ENCODE measurements at places on chromosomes 2 and 18. TPM values are rescaled to one million over a fixed set of nuclear protein-coding genes. Genes with fewer than 3 reads are reported as not detected.

GRCh38 chr2:66481100-66481549 lies 46.2 kb downstream of the MEIS1 start:
- no peaks in the 10 kb centered on the region for H3K27me3 ChIP-seq
- no peak overlapping the region for H3K27ac ChIP-seq
- no peak for DNase-seq
- H3K4me1 ChIP-seq = no peaks in the 10 kb centered on the region
- no peaks in the 10 kb centered on the region for H3K36me3 ChIP-seq
- H3K4me3 ChIP-seq = no peak overlapping the region

DNA sequence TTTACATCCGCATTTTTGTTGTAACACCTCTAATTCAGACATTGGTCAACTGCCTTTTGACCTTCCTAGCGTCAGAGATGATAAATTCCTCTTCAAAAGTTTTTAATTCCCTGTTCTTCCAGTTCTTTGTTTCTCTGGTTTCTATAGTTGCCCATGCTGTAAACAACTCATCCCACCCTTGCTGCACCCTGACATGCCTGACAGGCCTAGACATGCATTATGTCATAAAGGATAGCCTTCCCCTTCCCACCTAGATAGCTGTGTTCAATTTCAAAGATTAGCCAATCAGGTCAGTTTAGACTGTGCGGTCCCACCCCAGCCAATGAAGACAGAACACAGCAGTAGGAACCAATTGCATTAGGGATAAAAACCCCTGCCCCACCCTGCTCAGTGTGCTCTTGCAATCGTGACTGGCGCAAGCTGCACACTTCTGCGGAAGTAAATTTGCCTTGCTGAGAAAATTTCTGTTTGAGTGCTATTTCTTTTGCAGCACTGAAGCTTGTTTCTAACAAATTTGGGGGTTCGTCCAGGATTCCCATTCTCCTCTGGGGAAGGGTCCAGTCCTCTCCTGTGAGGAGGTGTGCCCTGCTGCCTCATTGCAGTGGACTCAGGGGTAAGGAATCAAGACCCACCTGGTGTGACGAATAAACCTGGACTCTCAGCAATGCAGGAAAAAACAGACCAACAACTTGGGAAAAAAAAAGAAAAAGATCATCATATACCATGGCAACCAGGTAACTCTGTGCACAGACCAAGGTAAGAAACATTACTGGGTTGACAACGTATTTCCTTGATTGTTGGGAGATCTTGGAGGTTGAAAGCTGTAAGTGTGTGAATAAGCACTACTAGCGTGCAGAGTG lies 9.1 kb upstream of the SAP130 start:
- no peak for DNase-seq
- H3K27me3 ChIP-seq = peaks cover 4% of the 10 kb centered on the region
- no peak overlapping the region for H3K4me3 ChIP-seq
- H3K36me3 ChIP-seq = peaks cover 2% of the 10 kb centered on the region
- no peak overlapping the region for H3K27ac ChIP-seq
- no peaks in the 10 kb centered on the region for H3K4me1 ChIP-seq

- no peak overlapping the region for H3K4me3 ChIP-seq
- H3K36me3 ChIP-seq = no peaks in the 10 kb centered on the region
- H3K27ac ChIP-seq = no peak overlapping the region
- H3K4me1 ChIP-seq = no peaks in the 10 kb centered on the region
Measured at GRCh38 chr2:231016566-231017230, 20.6 kb upstream of the C2orf72 start.

MDH1B gene
- total RNA-seq = 0.34 TPM
